ENCODE measurements at places on chromosomes 2 and 18.

DNA sequence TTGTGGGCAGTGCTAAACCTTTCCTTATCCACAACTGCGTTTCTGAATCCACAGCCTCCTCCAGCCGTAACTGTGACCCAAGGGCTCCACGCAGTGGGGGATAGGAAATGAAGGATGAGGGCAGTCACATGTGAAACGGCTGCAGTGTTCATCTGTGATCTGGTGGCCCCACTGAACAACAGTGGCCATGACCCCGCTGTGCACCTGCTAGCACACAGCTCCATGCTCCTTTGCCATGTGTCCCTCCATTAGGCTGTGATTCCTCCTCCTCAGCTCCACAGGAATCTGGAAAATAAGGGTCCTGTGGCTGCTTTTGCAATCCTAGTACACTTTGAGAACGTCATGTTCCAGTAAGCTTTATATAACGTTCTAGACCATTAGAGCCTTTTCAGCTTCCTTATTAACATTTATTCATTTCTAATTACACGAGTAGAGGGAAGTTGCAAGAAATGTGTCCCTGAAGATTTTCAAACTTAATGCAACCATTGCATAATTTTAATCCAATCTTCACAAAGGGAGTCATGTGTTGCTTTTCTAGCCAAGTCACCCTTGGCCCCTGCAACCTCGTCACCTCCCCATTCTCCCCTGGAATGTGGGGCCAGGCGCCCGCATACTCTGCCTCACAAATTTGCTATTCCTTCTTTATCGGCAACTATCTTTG, 7.1 kb upstream of the NAPG start:
- no peak for DNase-seq

GRCh38 chr2:28627722-28628480, 123.7 kb upstream of the PPP1CB start:
- no peak for DNase-seq

DNA sequence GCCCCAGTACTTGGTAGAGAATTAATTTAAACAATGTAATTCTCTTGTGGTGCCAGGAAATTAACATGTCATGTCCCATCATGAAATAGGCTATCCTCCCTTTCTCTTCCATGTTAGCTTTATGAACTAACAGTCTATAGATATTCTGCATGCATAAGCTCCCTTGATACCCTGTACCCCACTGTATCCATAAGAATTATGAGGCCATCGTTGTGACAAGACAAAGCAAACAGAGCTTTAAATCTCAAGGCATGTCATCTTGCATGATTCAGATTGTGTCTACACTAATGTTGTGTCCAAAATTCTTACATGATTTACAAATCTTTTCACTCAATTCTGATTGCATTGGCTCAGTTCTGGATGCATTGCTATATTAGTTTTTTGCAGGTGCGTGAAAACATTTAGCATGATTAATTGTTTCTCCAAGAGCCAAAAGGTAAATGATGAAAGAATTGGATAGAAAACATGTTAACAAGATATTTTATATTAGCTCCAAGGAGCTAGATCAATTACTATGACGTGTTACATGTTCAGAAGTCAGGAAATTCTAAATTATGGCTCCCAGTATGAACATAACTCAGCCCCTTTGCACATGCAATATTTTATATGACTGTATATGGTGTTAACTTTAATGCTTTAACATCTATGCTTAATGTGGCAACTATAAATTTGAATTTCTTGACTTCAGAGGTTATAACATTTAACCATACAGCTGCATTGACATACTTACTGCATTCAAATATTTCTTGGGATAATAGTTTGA, 620.3 kb downstream of the SLC4A3 start:
- no peak for DNase-seq

- no peak for DNase-seq
Observed at GRCh38 chr2:135132314-135132713, 80.2 kb downstream of the RAB3GAP1 start.

DNA sequence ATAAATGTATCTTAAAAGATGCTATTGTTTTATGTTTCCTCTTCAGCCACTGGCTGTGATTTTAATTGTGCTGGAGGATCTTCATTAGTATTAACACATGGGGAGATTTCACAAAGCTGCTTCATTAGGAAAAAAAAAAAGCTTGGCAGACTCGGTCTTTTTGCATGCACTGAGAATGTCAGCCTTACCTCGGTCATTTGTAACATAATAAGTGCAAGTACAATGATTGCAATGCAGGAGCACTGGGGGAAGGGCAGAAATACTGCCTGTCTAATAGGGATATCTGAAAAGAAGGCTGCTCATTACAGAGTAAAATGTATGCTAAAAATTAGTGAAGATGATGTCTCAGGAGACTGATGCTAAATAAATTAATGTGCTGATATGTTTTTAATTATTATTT, 1.3 kb upstream of the BAZ2B start:
- DNase-seq = no peak

DNA sequence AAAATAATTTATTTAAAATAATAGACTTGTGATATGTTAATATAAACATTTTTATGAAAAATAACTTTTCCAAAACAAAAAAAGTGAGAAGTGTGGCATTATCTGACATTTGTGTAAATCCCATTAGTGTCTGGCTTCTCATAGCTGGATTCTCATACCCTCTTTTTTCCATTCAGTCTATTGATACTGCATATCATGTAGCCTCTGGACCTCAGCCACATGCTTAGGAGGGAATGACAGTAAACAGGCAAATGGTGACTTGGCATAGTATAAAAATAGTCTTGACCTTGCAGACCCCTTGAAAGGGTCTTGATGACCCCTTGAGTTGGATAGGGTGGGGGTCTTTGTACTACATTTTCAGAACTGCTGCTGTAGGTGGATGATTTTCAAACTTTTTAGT, 29.2 kb downstream of the GALNT1 start:
- DNase-seq = no peak

DNA sequence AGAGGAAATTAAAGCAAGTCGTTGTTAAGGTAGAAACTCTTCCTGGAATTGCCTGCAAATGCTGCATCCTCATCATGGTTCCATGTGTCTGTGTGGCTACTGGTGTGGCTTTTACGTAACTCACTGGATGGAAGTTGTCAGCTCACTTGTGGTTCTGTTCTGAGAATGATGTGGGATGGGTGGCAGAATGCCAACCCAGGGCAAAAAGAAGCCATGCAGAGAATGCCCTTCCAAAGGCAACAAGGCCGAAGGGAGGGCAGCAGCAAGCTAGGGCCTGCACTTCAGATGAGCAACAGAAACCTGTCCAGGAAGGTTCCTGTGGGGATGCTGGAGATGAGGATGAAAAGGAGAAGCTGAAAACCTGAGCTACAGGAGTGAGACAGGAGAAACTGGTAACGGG, 10.4 kb upstream of the NAPG start:
- no peak for DNase-seq

DNA sequence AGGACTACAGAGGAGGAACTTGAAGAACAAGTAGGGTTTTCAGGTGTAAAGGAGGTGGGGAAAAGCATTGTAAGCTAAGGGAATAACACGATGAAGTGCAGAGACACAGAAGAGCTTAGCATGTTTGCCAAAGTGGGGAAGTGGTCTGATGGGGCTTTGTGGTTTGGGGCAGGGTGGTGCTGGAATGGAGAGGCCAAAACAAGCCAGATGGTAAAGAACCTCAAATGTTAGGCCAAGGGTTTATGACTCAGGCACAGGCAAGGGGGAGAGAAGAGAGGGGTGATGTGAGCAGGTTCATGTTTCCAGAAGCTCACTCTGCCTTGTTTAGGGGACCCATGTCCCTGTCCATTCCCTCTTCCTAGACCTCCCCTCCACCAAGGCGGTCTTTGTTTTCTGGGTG, 104.5 kb upstream of the YWHAQ start:
- no peak for DNase-seq

DNA sequence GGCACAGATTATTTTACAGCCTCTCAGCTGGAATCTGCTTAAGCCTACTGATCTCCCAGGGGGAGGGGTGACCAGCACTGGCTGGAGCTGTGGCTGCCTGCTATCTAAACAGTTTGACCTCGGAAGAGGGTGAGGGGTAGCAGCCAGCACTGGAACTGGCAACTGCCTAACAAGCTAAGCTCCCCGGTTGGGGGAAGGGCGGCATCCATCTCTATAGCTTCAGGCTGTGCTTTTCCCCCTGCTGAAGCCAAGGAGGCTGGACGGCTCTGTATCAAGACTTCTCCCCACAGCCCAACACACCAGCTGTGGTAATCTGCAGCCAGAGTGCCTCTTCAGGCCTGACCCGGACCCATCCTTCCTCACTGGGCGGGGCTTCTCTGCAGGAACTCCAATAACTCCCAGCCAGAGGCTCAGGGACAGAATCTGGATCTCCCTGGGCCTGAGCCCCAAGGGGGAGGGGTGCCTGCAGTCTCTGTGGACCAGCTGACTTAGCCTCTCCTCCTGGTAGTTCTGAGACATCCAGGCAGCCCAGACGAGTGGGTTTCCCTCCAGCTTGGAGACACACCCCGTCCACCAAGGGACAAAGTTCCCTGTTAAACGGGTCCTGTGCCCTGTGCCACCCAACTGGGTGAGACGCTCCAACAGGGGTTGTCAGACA, 560.2 kb downstream of the LRP1B start:
- DNase-seq = no peak

DNA sequence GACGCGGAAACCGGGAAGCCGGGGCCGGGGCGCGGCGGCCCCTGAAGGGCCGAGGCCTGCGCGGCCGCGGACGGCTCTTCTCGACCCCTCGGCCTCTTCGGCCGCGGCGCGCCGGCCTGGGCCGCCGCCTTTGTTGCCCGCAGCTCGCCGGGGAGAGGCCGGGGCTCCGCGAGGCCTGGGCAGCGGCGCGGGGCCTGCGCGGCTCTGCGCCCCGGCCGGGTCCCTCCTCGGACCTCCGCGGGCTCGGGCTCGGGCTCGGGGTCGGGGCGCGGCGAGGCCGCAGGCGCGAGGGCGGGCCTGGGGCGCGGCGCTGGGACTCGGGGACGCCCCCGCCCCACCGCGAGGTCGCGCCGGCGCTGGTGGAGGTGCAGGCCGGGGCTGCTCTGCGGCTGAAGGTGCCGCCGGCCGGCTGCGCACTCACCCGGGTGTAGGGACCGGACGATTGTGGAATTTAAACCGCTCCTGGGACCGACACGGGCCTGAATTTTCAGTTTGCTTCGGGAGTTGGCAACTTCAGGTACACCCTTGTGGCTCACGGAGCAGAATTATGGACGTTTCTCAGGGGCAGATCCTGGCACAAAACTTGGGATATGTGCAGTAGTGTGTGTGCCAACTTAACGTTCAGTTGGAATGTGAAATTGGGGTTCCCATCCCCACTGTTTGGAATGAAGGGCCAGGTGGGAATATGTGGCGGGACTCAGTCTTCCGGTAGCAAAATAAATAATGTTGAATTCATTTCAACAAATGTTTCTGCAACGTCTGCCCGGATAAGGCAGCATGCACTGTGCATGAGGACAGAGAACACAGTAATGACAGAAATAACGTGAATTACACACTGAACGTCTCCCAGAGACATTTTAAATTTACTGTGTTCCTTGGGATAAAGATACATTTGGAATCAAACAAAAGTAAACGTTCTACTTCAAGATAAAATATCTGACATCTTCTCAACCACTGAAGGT, 787 bp downstream of the SOCS6 start:
- DNase-seq = peak; percentile 3

GRCh38 chr18:9658087-9658641, 43.8 kb upstream of the PPP4R1 start:
- DNase-seq = no peak

- no peak for DNase-seq
Observed at GRCh38 chr2:111236025-111236424, 115.3 kb downstream of the BCL2L11 start.

DNA sequence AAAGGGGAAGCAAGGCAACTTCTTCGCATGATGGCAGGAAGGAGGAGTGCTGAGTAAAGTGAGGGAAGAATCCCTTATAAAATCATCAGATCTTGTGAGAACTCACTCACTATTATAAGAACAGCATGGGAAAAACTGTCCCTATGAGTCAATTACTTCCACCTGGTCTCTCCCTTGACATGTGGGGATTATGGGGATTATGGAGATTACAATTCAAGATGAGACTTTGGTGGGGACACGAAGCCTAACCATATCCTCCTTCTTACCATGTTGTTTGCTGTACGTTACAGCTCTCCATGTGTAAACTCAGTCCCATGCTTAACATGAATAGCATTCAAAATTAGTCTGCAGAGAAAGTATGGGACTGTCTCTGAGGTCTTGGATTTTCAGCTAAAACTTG, 1096.8 kb upstream of the ACVR2A start:
- no peak for DNase-seq

- DNase-seq = no peak
Observed at GRCh38 chr2:68569604-68570003, 73.8 kb upstream of the PROKR1 start.

- DNase-seq = no peak
Observed at GRCh38 chr2:99158599-99158998, 3.8 kb downstream of the LIPT1 start.

GRCh38 chr2:129849559-129850160, 129.8 kb upstream of the RAB6C start:
- DNase-seq = no peak

DNA sequence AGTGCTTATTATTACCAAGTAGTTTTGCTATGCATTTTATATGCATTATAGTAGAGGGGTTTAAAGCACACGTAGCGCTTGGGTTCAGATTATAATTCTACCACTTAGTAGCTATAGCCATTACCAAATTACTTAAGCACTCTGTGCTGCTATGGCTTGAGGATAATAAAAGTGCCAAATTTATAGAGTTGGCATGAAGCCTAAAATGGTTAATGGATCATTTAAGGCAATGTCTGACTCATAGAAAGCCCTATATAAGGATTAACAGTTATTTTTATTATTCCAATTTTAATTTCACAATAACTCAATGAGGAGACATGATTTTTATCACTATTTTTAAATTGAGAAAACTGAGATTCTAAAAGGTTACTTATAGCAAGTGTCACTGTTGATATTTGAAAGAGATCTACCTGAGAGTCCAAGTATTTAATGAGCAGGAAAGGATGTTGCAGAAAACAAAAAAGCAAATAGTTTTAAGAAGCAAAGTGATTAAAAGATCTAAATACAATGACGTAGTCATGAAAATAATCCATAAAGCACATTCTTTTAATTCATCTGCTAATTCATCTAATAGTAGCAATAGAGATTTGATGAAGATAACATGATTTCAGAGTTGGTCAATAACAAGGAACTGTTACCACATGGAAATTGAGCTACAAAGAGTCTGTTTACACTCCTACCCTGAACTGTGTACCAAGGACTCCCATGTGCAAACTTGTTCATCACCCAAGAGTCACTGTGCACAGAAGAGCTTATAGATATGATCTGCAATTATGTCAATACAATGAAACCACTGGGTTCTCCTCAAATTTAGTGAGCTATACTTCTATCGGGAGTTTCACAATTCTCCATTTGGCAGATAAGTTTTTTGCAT, 78.8 kb upstream of the DTNA start:
- no peak for DNase-seq

- DNase-seq = no peak
Observed at GRCh38 chr2:151030663-151031230, 230.9 kb downstream of the RBM43 start.

GRCh38 chr2:71780162-71780561, 326.8 kb downstream of the DYSF start:
- no peak for DNase-seq

- no peak for DNase-seq
Observed at GRCh38 chr18:10794771-10795170, 268.9 kb downstream of the NAPG start.
